Renal cortical epithelial cell (primary cell): ENCODE measurements at places on chromosomes 2 and 18. TPM values are rescaled to one million over a fixed set of nuclear protein-coding genes. Genes with fewer than 3 reads are reported as not detected.
A peak's percentile ranks its signal among the peaks of the same experiment; 100 is the strongest.

GRCh38 chr18:22238036-22238435 is 68.6 kb downstream of the GATA6 start:
- no peak for DNase-seq

GRCh38 chr18:76503649-76504386 is 8.8 kb upstream of the ZNF516 start:
- DNase-seq: no peak

DNA sequence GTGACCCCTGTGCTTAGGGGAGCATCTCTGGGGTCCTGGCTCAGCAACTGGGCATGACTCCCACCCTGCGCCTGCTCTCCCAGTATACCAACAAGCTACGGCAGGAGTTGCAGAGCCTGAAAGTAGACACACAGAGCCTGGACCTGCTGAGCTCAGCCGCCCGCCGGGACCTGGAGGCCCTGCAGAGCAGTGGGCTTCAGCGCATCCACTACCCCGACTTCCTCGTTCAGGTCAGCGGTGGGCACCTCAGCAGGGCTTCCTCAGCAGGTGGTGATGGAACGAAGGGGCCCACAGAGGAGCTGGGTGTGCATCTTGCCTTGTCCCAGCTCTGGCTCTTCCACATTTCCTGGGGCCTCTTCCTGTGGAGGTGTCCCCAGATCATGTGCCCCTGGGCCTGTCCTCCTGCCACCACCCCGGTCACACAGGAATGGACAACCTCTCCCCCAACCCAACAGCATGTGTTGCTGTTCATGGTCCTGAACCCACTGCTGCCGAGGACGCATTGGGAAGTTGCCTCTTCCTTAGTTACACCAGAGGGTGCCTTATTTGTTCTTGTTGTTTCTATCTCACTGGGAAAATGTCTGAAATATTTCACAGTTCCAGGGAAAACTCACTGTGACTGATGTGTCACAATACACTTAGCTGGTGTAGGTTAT is 10.8 kb downstream of the PROM2 start:
- no peak for DNase-seq

DNA sequence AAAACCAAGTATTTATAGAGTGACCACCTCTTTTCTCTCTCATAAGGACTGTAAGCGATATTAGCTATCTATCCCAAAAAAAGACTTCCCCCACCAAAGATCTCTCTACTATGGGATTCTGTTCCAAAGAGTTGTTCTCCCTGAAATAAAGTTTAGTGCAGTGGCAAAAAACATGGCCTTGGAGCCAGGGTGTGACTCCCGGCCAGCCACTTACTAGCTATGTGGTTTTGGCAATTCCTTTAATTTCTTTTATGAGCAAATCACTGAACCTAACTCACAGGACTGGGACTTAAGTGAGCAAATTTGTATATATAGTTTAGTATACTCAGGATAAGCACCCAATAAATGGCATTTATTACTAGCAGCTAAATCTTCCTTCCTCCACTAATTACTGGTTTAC is 42.6 kb downstream of the SESTD1 start:
- DNase-seq: no peak

DNA sequence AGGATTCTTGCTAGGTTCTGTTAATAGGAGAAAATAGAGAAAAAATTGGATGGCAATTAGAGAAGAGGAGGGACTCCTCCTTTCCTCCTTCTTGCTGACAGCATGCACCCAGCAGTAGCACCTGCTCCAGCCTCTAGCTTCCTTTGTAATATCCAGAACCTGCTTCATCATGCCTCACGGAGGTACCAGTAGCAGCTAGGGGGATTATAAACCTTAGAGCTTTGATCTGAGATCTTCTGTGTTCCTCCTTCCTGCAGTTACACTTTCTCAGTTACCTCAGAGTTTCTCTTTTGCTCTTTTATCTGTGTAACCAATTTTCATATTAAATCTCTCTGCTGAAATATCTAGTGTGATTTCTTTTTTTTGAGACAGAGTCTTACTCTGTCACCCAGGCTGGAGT is 16.6 kb downstream of the DPP4 start:
- no peak for DNase-seq

- DNase-seq: no peak
These were observed 18.0 kb upstream of the ATIC start for GRCh38 chr2:215293879-215294278.

DNA sequence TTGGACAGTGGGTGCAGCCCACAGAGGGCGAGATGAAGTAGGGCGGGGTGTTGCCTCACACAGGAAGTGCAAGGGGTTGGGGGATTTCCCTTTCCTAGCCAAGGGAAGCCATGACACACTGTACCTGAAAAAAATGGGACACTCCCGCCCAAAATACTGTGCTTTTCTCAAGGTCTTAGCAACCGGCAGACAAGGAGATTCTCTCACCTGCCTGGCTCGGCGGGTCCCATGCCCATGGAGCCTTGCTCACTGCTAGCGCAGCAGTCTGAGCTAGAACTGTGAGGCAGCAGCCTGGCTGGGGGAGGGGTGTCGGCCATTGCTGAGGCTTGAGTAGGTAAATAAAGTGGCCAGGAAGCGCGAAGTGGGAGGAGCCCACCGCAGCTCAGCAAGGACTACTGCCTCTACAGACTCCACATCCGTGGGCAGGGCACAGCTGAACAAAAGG is 244.7 kb downstream of the NBAS start:
- DNase-seq: no peak

PTPRN gene
- total RNA-seq: 0.35 and 0.52 TPM in 2 replicates

DNA sequence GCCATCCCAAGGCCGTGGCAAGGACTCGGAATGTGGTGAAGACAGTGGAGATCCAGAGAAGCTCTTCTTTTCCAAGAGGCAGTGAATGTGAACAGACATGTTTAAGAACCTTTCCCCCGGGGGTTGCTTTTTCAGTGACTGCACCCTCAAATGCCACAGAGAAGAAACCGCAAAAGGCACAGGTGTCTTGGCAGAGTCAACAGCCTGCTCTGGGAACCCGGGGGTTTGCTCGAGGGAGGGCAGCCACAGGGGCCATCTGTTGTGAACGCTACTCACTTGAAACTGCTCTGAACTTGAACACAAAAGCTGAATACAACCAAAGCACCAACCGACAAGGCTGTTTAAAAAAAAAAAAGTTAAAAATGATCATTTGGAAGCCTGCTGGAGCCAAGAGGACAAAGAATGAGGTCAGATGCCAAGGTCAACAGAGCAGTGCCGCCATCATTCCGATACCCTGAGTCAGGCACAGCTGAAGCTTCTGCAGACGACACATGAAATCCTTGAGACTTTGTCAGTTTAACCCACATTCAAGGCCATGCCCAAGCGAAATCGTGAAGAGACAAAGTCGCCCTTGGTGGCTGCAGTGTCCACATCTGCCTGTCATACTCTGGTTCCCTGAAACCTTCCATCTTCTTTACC is 47.4 kb downstream of the PSMG2 start:
- DNase-seq: no peak

- DNase-seq: no peak
These were observed 18.1 kb upstream of the MGAT4A start for GRCh38 chr2:98749066-98749450.

DNA sequence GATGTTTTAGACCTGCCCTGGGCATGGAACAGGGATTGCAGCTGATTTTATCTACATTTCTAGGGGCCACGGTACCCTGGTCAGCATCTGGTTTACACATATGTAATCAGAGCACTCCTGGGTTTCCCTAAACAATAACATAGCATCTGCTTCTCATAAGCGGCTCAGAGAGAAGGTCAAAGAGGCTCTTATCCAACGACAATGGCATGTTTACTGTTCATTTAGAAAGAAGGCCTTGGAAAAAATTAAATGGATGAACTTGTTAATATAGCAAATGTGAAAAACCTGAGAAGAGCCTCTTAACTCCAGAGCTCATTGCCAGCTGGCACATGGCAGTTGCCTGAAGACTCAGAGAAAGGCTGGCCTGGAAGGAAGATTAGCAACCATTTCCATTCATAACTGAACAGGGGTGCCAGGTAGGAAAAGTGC is 202.8 kb upstream of the THUMPD2 start:
- DNase-seq: no peak

CERKL gene
- 0.17 and 1.2 TPM in 2 replicates for total RNA-seq

TMEFF2 gene
- total RNA-seq: not detected in 2 replicates

GRCh38 chr2:238120463-238121298 is 17.8 kb upstream of the KLHL30 start:
- no peak for DNase-seq

- DNase-seq: no peak
These were observed 7.9 kb downstream of the PKP4 start for GRCh38 chr2:158464426-158465281.

GRCh38 chr2:108418416-108418815 is 30.6 kb upstream of the GCC2 start:
- DNase-seq: no peak

DNA sequence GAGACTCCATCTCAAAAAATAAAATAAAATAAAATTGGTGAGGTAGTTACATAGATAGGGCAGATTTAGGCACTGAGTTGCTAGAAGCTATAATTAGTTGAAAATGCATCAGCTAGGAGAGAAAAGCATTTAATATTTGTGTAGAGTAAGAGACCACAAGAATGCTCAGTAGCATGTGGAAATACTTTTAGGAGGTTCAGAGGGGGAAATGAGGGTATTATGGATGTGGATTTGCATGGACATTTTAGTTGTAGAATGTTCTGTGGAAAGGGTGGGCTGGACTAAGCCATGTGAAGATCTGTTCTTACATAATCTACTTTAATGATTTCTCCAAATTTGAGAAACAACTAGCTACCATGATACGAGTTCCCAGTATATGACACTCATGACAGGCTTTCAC is 95.5 kb downstream of the ATP9B start:
- no peak for DNase-seq

GRCh38 chr2:62300925-62301324 is 105.0 kb downstream of the B3GNT2 start:
- DNase-seq: no peak

MAP2 gene
- total RNA-seq: 8.7 and 18.3 TPM in 2 replicates

HOXD12 gene
- not detected in 2 replicates for total RNA-seq

DNA sequence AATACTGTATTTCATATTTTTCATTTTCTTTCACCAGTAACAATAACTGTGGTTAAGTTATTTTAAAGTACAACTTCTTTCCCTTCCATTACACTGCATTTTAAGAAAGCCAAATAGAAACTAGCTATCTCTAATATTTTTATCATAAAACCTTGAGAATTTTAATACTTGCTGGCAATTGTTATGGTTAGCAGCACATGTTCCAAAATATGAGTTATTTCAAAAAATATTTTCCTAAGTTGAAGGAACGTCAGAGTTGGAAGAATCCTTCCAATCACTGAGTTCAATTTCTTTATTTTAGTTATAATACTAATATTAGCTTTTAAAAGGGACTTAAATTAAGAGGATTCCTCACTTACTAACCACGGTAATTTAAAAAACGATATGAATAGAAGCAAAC is 68.4 kb downstream of the SCN9A start:
- DNase-seq: no peak

DNA sequence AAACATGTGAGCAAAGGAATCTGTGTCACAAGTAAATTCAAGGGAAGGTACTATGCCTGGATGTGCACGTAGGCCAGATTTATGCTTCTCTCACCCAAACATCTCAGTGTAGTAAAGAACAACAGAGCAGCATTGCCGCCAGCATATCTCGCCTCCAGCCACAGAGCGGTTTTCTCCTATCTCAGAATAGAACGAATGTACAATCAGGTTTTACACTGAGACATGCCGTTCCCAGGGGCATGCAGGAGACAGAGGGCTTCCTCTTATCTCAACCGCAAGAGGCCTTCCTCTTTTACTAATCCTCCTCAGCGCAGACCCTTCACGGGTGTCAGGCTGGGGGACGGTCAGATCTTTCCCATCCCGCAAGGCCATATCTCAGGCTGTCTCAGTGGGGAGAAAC is 175.3 kb downstream of the RPIA start:
- DNase-seq: no peak

GRCh38 chr2:145277922-145278321 is 758.0 kb upstream of the ZEB2 start:
- peak; percentile 29 for DNase-seq

DNA sequence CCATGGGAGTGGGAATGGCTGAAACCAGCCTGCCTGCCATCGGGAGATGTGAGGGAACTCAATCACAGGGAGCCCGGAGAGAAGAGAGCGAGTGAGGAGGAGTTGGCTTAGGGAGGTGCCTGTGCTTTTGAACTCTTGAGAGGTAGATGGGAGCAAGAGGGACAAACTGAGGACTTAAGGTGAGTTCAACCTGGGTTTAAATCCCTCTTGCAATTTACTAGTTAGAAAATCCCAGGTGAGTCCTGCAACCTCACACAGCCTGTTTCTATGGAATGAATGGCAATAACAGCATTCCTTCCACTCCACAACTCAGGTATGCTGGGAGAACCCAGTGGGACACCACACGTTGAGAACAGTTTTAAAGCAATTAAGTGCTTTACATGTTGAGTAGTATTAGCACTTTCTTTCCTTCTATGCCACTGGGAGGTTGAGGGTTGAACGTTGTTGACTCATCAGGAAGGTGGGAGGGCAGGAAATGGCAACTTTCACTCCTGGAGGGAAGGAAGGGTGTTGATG is 57.3 kb downstream of the VIT start:
- DNase-seq: peak; percentile 46

LRP1B gene
- total RNA-seq: 0.17 and 4.3 TPM in 2 replicates

TIA1 gene
- total RNA-seq: 35.8 and 154 TPM in 2 replicates

- no peak for DNase-seq
These were observed 727.6 kb upstream of the DDX18 start for GRCh38 chr2:117086943-117087250.

- DNase-seq: peak; percentile 89
These were observed 68.4 kb upstream of the PPP1CB start for GRCh38 chr2:28683100-28683706.

GRCh38 chr18:26386002-26386401 is 159.8 kb downstream of the TAF4B start:
- DNase-seq: peak; percentile 81

- no peak for DNase-seq
These were observed 394.9 kb upstream of the TRIB2 start for GRCh38 chr2:12321886-12322285.

POTEJ gene
- not detected in 2 replicates for total RNA-seq

DNA sequence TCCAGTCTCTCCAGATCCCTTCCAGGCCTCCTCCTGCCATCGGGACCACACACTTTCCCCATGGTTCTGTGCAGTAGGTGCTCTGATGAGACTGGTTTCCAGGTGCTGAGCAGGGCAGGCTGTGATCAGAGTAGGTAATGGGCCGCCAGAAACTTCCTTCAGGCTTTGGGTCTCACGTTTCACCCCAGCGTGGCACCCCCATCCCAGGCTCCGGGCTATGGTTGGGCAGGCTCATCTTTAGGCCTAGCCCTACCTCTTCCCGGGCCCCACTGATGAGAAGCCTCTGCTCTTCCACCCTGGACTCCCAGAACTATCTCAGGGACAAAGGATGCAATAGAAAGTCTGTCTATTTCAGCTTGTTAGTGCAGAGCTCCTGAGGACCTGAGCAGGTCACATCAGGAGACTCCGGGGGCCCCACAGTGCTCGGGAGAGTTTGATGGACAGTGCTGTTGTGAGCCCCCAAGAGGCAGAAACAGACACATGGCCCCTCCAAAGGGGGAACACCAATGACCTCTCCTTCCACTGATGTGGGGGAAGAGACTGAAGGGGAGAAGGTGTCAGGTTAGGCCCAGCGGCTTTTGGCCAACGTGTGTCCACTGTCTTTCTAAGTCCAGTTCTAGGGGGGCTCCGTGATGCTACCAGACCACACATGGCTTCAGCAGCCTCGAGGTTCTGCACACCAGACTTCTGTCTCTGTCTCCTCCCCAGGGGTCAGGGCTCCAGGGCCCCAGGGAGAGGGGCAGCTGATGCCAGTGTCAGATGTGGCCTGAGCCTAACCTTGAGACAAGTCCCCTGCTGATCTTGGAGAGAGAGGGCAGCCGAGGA is 5.8 kb upstream of the PROM2 start:
- DNase-seq: no peak

GRCh38 chr2:60759654-60760053 is 3.6 kb downstream of the PAPOLG start:
- DNase-seq: no peak

GRCh38 chr2:111972955-111973565 is 74.7 kb downstream of the MERTK start:
- peak; percentile 56 for DNase-seq
